Gastrocnemius medialis (tissue), 4 donors: ENCODE measurements at places on chromosomes 5 and 9. TPM values are rescaled to one million over a fixed set of nuclear protein-coding genes. Genes with fewer than 3 reads are reported as not detected.

ADAMTSL1 gene
- total RNA-seq = 0.36 TPM

MARCHF11 gene
- total RNA-seq = not detected

SHROOM1 gene
- 0.61 TPM for total RNA-seq

DDX4 gene
- not detected for total RNA-seq

SPINK1 gene
- not detected for total RNA-seq

SHB gene
- 4.1 TPM for total RNA-seq

CNTNAP3 gene
- 0.47 TPM for total RNA-seq

DNA sequence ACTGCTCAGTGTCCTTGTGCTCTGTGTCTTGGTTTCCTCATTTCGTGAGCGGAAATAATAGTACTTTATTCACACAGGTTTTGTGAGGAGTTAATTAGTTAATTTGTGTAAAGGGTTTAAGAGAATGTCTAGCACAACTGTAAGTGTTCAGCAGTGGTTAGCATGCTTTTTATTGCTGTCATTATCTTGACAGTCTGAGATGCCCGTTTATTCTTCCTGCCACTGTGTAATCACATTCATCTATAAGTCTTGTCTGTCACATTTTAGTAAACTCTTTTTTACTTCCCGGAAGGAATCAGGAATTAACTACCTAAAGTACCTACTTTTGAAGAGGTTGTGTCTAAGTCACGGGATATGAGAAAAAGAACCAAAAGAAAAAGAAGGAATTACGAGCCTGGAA lies 38.0 kb downstream of the IQGAP2 start:
- DNase-seq = no peak

DNA sequence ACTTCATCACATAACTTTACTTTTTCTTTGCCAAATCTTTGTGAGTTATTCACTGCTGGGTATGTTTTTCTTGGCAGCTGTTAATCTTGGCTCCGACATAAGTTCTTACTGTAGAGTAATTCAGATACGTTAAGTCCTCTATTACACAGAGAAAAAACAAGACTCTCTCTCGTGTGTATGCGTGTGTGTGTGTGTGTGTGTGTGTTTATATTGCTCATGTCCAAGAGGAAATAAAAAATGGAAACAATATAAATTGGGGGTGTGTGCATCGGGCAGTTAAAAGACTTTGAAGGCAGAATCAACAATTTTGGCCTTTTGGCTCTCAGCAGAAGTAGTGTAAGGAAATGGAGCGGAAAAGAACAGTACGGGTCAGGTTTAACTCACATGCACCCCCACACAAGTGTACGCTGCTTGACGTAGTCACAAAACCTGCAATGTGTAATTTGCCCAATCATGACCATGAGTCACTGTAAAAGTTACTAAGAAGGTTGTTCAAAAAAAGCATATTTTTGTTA lies 67.2 kb upstream of the IFNE start:
- DNase-seq = no peak

- DNase-seq = no peak
Observed at GRCh38 chr5:73997960-73998359, 372.0 kb downstream of the ARHGEF28 start.

GRCh38 chr5:122120957-122121356 lies 8.4 kb upstream of the ZNF474 start:
- DNase-seq = no peak

DNA sequence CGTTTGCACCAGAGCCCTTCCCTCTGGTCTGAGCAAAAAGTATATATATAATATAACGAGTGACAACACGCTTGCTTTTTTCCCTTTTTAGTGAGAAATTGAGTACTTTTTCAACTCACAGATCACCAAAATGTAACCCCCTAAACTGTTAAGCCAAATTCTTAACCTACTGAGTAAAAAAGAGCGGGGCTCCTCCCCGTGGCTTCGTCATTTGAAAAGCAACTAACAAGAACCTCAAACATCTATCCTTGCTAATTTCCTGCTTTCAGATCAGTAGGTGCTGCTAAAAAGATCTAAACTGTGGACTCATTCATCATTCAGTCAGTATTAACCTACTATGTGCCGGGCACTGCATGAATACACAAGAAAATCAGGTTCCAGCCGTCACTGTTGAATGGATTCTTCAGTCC lies 1.0 kb upstream of the PTBP3 start:
- DNase-seq = no peak

DNA sequence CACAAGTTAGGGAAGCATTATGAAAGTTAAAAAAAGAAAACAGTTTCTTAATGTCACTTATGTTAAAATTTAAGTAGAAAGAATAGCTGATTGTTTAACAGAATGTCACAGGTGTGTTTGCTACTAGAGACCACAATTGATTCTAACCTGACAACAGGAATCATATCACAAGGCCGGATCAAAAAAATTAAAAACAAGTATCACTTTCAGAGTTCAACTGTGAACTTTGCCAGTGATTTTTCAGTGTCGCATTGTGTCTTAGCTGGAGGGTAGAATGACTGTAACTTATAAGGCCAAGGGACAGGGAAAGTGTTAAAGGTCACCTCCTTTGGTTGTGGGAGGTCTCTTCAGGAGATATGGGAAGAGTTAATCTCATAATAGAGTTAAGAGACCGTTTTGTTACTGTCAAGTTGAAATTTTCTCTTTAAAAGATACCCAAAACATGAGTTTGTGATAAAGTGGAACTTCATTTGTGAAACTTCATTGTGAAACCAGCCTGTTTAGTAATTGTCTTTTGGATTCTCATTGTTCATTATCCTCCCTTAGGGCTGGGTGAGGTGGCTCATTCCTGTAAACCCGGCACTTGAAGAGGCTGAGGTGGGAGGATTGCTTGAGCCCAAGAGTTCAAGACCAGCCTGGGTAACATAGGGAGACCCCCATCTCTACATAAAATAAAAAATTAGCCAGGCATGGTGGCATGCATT lies 40.9 kb downstream of the CPEB4 start:
- DNase-seq = no peak

GRCh38 chr5:50898966-50899365 lies 232.5 kb downstream of the PARP8 start:
- no peak for DNase-seq

GRCh38 chr5:137399911-137400310 lies 99.2 kb downstream of the SPOCK1 start:
- no peak for DNase-seq

DNA sequence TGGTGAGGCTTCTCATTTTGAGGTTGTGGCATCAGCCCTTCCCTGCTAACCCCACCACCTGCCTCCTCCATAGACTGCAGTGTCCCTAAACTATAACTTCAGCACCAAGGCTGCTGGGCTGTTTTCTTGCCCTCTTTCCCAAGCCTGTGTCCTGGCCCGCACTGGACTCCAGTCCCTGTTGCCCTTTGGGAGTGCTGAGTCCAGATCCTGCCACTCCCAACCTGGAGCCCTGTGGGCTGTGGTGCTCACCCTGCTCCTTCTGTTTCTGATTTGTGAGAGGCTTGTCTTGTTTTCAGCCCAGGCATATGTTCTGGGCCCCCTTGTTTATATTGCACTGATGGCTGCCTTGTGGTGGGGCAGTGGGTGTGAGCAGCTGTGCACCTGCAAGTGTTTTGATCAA lies 39.7 kb upstream of the RNU6ATAC start:
- DNase-seq = peak; percentile 1

GRCh38 chr9:113427629-113428028 lies 17.1 kb downstream of the C9orf43 start:
- DNase-seq = no peak

DNA sequence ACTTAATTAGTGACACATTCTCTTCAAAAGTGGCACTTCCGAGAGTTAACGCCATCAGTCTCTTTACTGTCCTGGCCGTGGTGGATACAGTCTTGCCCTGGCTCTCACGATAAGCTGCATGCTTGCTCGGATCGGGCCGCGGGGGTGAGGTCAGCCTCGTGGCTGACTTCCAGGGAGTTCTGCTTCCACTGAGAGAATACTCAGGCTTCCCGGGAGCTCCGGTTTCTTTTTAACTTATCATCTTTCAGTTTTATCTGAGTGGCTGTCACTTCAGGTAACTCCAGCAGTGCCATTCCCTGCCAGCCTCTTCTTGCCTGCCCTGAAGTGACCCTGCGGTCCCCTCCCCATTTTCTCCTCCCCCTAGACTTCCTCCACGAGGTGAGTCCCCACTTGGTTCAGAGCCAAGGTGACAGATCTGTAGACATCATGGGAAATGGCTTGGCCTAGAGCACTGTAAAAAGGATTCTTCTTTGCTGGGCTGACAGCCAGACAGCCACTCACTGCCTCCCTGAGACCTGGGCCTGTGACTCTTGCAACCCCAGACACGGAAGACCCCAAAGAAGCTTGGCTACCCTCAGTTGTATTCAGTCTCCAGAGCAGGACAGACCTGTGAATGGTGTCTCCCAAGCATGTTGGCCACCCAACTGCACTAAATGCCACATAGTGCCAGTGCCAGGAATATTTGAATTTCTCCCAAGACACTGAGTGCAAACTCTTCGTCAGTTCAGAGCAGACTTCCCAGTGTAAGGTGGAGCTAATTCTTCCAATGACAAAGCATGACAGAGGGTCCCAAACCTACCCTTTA lies 95.1 kb downstream of the DAPK1 start:
- DNase-seq = peak; percentile 45

DNA sequence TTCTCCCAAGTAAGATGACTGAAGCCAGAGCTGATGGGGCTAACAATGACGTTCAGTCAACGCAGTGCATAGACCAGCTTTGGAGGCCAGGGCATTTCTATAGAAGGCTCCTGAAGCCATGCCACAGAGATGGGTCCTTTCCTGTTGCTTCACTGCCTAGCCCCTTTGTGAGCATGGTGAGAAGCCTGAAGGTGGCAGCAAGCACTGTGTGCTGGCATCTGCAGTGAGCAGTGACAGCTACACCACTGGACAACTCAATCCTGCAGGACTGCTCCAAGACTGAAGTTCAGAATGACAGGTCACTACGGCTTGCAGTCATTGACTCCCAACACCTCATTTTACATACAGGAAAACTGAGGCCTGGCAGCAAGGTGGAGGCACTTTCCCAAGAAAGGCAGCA lies 229.0 kb downstream of the TSSK1B start:
- no peak for DNase-seq

DNA sequence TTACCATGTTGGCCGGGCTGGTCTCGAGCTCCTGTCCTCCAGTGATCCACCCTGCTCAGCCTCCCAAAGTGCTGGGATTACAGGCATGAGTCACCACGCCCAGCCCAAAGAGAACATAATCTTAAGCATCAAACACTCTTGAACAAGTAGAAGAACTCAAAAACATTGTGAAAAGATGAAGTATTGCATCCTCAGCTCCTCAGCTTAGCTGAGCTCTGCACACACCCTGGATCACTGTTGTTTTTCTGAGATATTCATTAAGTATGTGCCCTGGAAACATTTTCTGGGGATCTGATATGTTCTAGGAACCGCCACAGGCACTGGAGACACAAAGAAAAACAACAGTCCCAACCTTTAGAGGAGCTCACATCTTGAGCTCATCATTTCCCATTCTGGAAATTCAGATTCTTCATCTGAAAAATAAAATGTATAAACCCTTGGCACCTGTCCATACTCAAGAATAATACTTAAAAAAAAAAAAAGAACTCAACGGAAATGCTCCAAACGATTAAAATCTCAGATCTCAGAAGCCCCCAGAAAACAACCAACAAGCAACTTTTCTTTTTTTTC lies 62.2 kb upstream of the ZNF462 start:
- DNase-seq = no peak

DNA sequence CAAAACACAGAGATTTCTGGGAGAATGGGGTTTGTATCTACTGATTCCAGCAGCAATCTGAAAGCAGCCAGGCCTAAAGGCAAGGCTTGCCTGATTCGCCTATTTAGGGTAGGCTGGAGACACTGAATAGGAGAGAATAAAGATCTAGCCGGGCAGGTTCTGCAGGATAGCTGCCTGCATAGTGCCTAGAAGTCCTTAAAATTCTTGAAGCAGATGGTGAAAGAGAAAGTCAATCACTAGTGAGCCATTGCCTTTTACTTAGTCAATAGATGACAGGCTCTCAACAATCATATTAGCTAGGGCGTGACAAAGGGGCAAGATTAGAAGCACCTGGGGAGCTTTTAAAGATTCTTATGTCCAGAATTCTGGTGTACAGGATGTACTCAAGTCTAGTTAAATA lies 522.7 kb downstream of the HTR1A start:
- no peak for DNase-seq

- no peak for DNase-seq
Observed at GRCh38 chr5:89313044-89313443, 430.1 kb upstream of the MEF2C start.
